Fibroblast of skin of abdomen (primary cell): ENCODE measurements at places on chromosomes 13 and 19.
A peak's percentile ranks its signal among the peaks of the same experiment; 100 is the strongest.

DNA sequence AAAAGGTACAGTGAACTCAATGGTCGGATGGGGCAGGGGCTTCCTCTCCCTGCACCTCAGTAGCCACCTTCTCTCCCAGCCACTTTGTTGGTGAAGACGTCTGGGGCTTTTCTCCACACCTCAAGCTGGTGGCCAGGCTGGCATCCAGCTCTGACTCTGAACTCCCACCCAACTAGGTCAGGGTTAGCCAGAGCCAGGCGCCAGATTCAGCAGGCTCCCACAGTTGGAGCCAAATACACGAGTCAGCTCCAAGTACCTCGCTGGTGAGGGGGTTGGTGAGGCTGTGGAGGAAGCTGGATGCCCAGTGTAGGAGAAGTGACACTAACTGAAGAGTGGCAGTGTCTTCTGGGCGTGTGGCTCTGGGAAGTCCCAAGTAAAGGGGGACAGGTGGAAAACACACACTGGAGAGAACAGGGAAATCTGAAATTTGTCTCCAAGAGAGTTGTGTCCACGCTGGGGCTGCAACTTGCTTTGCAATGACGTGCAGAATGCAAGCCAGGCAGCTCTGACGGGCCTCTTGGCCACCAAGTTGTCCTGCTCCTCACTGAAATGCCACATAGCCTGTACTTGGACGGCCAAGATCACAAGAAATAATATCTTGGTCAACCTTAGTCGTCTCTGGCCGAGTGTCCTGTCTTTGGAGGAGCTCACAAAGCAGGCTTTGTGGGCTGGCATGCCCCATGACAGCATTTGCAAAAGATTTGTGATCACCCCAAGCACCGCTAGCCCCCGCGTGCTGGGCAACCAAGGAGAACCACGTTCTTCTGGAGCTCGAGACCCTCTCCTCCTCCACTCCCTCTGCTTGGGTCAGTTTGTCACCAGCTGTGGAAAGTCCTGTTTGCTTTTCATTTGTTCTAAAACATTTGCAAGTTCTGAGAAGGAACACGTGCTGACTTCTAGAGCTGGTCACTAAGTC is 18.1 kb downstream of the SLC7A1 start:
- DNase-seq: no peak

DNA sequence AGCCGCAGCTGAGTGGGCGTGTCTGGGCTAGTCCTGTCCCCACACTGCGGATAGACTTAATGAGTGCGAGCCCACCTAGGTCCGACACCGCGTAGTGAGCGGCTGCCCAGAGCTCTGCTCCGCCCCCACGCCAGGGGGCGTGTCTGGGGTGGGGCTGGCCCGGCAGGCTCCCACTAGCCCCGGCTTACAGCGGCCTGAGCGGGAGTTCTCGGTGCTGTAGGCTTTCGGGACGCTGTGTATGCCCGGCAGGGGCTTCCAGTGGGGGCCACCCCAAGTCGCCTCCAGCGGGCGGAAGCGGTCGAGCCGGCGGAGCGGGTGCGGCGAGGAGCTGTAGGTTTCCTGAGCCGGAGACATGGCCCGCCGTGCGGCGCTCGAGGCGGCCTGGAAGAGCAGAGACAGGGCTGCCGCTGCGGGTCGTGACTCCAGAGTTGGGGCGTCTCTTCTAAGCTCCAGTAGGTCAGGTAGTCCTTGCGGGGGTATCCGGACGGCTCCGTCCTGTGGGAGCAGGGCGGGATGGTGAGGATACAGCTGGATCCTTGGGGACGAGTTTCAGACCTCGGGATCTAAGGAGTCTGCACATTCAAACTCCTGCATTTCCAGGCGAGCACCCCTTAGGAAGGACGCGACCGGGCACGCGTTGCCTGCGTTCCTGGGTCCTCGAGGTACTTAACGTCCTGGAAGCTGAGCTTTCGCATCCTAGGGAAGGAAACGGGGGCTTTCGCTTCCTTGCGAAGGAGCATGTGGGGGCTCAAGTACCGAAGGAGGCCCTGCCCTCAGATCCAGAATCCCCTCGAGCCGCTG is 1.2 kb downstream of the CGB7 start:
- DNase-seq: peak; percentile 48

- no peak for DNase-seq
Measured at GRCh38 chr19:5621311-5621944, 1.1 kb downstream of the SAFB2 start.

DNA sequence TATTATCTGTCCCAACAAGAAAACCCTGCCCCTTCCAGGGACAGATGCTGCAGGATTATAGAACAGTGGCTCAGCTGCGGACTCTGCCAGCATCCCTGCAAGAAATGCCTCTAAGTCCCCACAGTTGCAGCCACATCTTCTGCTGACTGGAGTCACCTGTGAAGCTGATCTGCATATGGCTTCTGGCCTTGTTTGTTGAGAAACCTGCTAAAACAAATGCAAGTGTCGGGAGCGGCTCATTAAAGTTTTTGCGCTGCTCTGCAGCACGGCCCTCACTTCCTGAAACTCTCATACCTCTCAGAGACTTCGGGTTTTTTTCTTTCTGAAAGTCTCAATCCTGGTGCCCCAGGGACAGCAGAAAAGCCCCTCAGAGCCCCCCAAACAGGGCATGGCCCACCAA is 725.0 kb downstream of the UQCRFS1 start:
- DNase-seq: no peak

GRCh38 chr19:29119590-29119989 is 93.4 kb downstream of the UQCRFS1 start:
- no peak for DNase-seq

DNA sequence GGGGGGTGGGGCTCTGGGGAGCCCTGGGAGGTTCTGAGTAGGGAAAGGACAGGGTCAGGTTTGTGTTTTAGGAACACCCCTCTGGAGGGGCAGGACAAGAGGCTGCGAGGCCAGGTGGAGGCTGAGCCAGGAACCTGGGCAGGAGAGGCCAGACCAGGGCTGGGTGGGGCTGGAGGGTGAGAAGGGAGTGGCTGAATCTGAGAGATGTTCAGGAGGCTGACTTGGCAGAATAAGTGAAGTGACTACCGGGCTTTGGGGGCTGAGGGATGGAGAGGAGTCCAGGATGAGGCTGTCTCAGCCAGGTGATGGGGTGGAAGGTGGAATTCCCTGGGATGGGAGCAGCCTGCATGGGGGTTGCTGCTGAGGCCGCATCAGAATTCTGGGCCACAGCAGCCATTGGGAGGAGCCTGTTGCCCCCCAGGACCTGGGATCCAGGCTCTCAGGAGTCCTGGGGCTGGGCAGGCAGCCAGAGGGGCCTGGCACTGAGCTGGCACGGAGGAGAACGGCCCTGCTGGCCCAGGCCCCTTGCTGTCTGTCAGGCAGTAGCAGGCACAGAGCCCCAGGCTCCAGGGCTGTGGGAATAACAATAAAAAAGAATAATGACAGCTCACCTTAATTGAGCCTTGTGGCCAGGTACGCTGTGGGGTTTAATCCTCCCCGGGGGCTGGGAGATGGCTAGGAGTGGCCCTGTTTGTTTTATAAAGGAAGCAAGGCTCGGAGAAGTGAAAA is 3.3 kb downstream of the PPP5C start:
- DNase-seq: no peak

DNA sequence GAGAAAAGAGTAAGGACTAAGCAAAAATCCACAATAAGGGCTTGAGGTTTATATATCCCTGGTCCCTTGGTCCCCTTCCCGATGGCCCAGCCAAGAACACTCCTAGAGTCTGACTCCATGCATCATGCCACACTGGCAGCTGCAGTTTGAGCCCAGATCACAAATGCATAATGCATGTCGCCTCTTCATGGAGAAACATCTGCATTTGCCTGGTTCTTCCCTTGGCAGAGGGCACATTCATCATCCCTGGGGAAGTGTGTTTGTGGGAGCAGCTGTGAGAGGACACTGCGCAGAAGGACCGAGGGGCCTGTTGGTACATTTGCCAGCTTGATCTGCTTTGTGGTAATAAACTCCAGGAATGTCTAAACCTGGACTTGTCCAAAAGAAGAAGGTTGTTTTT is 731.8 kb downstream of the FGF9 start:
- DNase-seq: no peak

DNA sequence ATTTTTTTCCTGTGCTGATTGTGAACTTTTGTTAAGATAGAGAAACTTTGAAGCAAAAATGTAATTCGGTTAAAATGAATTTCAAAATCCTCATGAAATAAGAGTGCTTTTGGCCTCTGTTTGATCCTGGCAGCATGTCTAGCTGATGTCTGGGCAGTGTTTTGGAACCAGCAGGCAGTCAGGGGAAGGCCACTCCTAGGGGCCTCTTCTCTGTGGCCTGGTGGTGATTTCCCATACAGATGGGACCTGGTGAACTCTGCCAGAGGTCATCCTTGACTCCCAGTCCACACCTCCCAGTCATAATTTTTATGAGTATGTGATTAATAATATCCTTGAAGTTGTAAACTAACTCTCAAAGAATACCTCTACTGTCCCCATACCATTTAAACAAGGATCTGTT is 226.6 kb downstream of the PCCA start:
- no peak for DNase-seq

DNA sequence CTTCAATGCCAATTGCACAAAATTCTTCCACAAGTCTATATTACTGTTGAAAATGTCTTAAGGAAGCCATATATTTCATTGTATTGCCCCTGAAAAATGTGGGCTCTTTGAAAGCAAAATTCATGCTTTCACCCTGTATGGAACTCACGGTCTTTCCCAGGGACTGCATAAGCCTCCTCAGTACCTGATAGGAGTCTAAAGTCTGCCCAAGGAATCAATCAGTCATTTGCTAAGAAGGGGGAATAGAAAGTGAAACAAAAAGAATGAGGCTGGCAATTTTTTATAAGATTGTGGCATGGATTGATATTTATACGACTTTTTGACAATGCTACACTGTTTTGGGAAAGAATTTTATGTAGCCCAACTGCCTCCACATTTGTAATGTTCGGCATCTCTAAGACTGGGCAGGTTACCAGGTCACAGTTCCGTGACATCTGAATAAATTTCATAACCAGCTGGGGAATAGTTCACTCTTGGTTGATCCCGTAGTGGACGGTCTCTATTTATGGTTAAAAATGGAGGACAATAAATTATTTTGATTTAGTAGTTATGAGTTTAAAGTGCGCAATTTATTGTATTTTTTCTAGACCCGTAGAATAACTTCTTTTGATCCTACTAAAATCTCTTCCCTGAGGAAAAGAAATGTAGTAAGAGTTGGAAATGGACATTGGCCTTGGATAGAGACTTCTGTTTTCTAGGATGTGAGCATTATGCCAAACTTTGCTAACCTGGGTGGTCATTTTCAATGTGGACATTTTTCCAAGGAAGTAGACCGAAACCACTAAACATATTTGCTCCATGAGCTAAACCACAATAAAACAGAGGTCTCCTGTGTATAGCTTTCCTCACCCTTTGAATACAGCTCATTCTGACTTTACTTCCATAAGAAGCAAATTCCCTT is 1585.4 kb downstream of the EFNB2 start:
- peak; percentile 16 for DNase-seq

GRCh38 chr13:21063031-21063430 is 1.6 kb upstream of the LATS2 start:
- DNase-seq: no peak

GRCh38 chr13:61255040-61255796 is 160.4 kb downstream of the PCDH20 start:
- no peak for DNase-seq

DNA sequence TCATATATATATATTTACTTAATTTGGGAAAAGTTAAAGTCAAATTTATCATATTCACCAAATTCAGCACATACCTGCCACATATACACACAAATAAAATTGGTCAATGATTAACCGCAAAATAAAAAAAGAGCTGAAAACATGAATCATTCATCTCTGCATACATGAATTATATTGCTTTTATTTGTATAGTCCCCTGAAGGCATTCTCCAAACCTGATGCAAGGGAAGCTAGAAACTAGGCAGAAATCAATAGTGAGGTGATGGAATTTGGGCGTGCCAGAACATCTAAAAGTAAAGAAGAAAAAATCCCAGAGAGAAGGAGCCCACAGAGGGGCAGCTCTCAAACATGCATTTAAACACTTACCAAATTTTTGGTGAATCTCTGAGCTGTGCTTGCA is 60.1 kb downstream of the UFM1 start:
- no peak for DNase-seq
